ENCODE measurements at places on chromosomes 6 and 20. TPM values are rescaled to one million over a fixed set of nuclear protein-coding genes. Genes with fewer than 3 reads are reported as not detected.

DNA sequence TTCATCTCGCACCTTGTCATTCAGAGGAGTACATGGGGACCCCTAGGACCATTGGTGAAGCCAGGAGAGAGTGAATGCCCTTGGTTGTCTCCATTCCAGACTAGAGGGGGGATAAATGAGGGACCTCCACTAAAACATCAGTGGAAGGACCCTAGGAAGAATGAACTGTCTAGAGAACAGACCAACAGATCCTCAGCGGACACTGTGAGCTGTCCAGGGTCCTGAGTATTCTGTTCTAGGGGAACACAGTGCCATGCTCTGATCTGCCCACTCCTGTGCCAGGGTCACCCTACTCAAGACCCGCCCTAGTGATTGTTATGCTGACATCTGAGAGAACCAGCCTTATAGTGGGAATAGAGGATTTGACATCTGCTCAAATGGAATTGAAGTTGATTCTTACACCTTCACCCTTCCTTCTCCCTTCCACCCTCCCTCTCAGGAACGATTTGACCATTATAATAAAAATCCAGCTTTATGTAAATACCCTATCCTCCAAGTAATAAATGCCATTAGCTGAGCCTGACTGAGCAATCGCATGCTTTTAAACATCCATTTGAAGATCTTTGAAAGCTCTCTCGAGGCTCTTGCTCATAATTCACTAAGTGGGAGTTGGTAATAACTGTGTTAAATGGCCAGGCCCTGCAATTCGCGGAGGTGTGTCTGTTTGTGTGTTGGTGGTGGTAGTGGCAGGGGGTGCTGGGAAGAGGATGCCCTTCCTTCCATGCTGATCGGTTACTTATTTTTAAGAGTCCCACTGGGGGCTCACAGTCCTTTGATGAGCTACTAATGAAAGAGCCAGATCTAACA is 43.6 kb upstream of the SLC32A1 start:
- H3K36me3 ChIP-seq = no peaks in the 10 kb centered on the region
- H3K27ac ChIP-seq = no peak overlapping the region
- no peaks in the 10 kb centered on the region for H3K4me1 ChIP-seq
- H3K27me3 ChIP-seq = peaks cover 23% of the 10 kb centered on the region

- H3K36me3 ChIP-seq = peaks cover 65% of the 10 kb centered on the region
- peaks cover 27% of the 10 kb centered on the region for H3K4me1 ChIP-seq
- no peak overlapping the region for H3K27ac ChIP-seq
- no peaks in the 10 kb centered on the region for H3K27me3 ChIP-seq
Observed at GRCh38 chr20:17972121-17972520, 3.3 kb downstream of the MGME1 start.

DNA sequence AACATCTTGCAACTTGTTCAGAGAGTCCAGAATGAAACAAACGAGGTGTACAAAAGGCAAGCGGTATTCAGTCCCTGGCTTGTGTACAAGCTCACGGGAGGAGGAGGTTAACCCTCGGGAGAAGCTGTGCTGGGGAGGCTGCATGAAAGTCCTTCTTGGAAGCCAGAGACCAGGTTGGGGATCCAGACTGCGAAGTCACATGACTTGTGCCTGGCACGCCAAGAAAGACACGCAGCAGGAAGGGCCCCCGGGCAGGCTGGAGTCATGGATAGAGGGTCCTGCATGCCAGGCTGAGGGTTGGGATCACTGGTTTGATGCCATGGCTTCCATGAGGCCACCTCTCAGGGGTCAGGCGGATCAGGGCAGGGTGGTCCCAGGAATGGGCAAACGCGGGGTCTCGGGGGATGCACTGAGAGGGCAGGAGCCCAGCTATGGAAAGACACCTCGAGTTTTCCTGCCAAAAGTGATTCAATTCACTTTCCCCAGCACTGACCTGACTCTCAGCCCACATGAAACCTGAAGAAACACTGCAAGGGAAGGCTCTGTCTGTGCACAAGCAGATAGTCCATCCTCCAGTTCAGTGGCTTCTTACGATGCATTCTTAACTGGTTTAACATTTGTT is 79.4 kb downstream of the DLL1 start:
- H3K4me3 ChIP-seq = no peak overlapping the region
- H3K27me3 ChIP-seq = peaks cover 1% of the 10 kb centered on the region
- no peaks in the 10 kb centered on the region for H3K36me3 ChIP-seq
- H3K27ac ChIP-seq = no peak overlapping the region
- no peak for DNase-seq
- H3K4me1 ChIP-seq = no peaks in the 10 kb centered on the region

DNA sequence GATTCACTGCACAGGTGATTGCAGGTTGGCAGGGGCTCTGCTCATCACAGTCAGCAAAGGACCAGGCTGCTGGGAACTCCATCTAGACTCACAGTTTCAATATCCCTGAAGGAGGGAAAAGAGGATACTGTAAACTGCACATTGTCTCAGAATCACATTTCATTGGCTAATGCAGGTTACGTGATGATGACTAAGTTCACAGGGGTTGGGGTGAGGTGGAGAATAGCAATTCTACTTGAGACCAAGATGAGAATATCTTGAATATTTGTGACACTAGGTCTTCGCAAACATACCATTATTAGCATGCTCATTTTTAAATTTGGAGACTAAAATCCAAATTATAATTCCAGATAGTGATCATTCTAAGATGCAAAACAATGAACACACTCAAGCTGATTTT is 208.5 kb upstream of the CITED2 start:
- H3K36me3 ChIP-seq = no peaks in the 10 kb centered on the region
- H3K27ac ChIP-seq = no peak overlapping the region
- H3K4me3 ChIP-seq = no peak overlapping the region
- peaks cover 18% of the 10 kb centered on the region for H3K4me1 ChIP-seq
- DNase-seq = no peak
- peaks cover 13% of the 10 kb centered on the region for H3K27me3 ChIP-seq

- H3K27me3 ChIP-seq = peaks cover 2% of the 10 kb centered on the region
- H3K4me3 ChIP-seq = no peak overlapping the region
- no peak overlapping the region for H3K27ac ChIP-seq
- DNase-seq = no peak
Observed at GRCh38 chr6:126302191-126302590, 37.7 kb upstream of the CENPW start.

DNA sequence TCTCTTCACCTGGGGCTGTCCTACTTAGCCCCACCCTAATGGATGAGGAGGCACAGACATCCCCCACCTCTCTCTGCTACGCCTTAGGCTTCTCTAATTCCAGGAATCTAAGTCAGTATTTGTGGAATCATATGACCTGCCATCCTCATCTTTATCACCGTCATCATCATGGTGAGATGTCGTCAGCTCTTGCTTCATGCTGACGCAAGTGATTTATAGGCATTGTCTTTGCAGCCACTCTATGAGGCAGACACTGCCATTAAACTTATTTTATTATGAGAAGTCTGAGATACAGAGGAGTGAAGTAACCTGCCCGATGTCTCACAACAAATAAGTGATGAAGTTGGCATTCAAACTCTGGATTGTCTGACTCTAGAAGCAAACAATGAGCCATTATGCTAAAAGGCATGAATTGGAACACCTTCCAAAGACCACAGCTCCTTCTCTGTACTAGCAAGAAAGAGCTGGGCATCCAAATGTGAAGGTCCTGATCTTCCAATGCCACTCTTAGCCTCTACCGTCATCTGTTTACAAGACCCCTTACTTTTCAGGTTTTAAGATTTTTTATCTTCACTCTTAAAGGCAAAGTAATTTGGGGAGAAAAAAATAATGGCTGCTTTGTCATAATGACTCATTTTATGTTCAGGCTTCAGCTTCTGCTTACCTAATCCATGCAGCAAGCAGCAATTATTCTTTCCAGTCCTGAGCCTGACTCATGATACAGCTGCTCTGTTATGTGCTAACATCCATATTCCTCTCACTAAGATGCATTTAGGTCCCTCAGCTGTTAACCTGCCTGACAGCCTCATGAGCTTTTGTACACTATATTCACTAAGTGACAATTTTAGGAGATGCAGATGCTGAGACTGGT is 113.7 kb upstream of the BCLAF1 start:
- H3K27ac ChIP-seq = no peak overlapping the region
- no peaks in the 10 kb centered on the region for H3K36me3 ChIP-seq
- H3K27me3 ChIP-seq = peaks cover 6% of the 10 kb centered on the region
- DNase-seq = no peak
- H3K4me1 ChIP-seq = no peaks in the 10 kb centered on the region
- H3K4me3 ChIP-seq = no peak overlapping the region

- H3K27ac ChIP-seq = no peak overlapping the region
- no peak for DNase-seq
- no peaks in the 10 kb centered on the region for H3K36me3 ChIP-seq
- H3K27me3 ChIP-seq = no peaks in the 10 kb centered on the region
- H3K4me1 ChIP-seq = no peaks in the 10 kb centered on the region
Observed at GRCh38 chr6:84862843-84863242, 98.4 kb upstream of the TBX18 start.

The TMEM74B gene
- 2.2 TPM for total RNA-seq

- peak; percentile 85 for DNase-seq
- H3K27me3 ChIP-seq = no peaks in the 10 kb centered on the region
- H3K36me3 ChIP-seq = peaks cover 7% of the 10 kb centered on the region
- H3K4me1 ChIP-seq = peaks cover 19% of the 10 kb centered on the region
- H3K27ac ChIP-seq = peak overlapping the region; percentile 99
Observed at GRCh38 chr6:27873021-27873940, 38.9 kb downstream of the OR2B2 start.

- H3K4me3 ChIP-seq = no peak overlapping the region
- H3K27ac ChIP-seq = no peak overlapping the region
- DNase-seq = no peak
- no peaks in the 10 kb centered on the region for H3K36me3 ChIP-seq
Observed at GRCh38 chr6:90790058-90790457, 203.2 kb upstream of the MAP3K7 start.

GRCh38 chr6:115863211-115863610 is 197.5 kb downstream of the FRK start:
- DNase-seq = no peak
- no peaks in the 10 kb centered on the region for H3K36me3 ChIP-seq
- H3K4me3 ChIP-seq = no peak overlapping the region
- H3K27me3 ChIP-seq = no peaks in the 10 kb centered on the region

DNA sequence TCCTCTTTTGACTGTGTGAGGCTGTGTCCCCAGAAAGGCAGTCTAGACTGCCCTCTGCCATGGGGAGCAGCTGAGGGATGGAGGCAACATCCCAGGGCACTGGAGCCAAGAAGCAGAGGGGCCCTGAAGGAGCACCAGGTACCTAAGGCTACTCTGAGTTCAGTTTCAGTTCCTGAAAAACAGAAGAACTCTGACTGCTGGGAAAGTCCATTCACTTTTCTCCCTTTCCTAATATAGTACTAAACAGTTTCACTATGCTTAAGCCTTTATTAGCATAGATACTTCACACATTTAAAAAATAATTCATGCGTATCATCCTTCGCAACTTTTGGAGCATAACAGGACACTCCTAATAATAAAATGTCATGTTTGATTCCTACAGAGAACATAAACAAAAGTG is 130.0 kb downstream of the FOXC1 start:
- H3K4me3 ChIP-seq = no peak overlapping the region
- no peak for DNase-seq
- peaks cover 5% of the 10 kb centered on the region for H3K36me3 ChIP-seq
- no peak overlapping the region for H3K27ac ChIP-seq
- no peaks in the 10 kb centered on the region for H3K4me1 ChIP-seq

The FAM83B gene
- not detected for total RNA-seq

The SLPI gene
- total RNA-seq = not detected

The THBD gene
- not detected for total RNA-seq

The TDRD6 gene
- not detected for total RNA-seq

- peaks cover 4% of the 10 kb centered on the region for H3K4me1 ChIP-seq
- H3K36me3 ChIP-seq = no peaks in the 10 kb centered on the region
- peaks cover 3% of the 10 kb centered on the region for H3K27me3 ChIP-seq
- no peak overlapping the region for H3K27ac ChIP-seq
- no peak for DNase-seq
Observed at GRCh38 chr6:104527311-104527710, 332.4 kb downstream of the HACE1 start.

- peaks cover 49% of the 10 kb centered on the region for H3K4me1 ChIP-seq
- peak; percentile 97 for DNase-seq
- peak overlapping the region; percentile 2 for H3K4me3 ChIP-seq
- H3K27me3 ChIP-seq = no peaks in the 10 kb centered on the region
- no peak overlapping the region for H3K27ac ChIP-seq
- H3K36me3 ChIP-seq = no peaks in the 10 kb centered on the region
Observed at GRCh38 chr6:45710304-45710821, 305.3 kb downstream of the CLIC5 start.

The IGF2R gene
- 81.7 TPM for total RNA-seq

DNA sequence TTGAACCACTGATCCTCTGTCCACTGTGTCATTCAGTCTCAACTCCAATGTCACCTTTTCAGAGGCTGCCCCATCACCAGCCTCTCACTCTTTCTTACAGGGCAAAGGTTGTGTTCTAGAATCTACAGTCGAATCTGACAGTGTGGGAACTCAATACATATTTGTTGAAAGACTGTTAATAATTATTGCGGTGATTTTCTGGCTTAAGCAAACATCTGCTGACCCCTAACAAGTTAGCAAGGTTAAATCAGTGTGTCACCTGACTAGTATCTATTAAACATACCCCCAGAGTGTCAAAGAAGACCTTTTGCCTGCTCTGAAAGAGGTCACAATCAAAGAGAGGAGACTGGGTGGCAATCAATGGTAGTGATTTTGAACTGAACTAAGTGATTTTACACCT is 41.9 kb downstream of the ELOVL2 start:
- peaks cover 10% of the 10 kb centered on the region for H3K27me3 ChIP-seq
- H3K4me1 ChIP-seq = no peaks in the 10 kb centered on the region
- DNase-seq = no peak
- H3K27ac ChIP-seq = no peak overlapping the region

- no peak overlapping the region for H3K27ac ChIP-seq
- no peaks in the 10 kb centered on the region for H3K4me1 ChIP-seq
- no peak for DNase-seq
- no peak overlapping the region for H3K4me3 ChIP-seq
- no peaks in the 10 kb centered on the region for H3K27me3 ChIP-seq
Observed at GRCh38 chr6:72913797-72914196, 291.9 kb downstream of the KCNQ5 start.

DNA sequence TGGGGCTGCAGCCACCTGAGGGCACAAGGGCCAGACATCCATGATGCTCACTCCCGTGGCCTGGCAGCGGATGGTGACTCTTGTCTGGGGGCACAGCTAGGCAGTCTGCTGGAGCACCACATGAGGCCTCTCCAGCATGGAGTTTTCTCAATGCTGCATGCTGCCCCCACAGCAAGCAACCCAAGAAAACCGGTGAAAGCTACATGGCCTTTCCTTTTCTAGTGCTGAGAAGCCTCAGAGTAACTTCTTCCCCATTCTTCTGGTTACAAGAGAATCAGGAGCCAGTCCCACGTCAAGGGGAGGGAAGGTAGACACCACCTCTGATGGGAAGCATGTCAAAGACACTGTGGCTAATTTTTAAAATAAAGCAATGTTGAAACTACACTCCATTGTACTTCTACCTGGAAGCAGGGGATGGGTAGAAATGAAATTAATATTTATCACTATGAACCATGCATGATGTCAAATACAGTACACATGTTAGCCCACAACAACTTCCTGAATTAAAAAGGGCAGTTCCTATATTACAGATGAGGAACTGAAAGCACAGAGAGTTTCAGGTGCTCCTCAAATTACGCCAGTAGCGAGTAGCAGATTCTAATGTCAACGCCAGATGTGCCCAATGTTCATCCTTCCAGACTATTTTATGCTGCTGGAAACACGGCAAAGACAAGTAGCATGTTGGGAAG is 101.5 kb downstream of the LAMP5 start:
- no peak overlapping the region for H3K4me3 ChIP-seq
- H3K4me1 ChIP-seq = no peaks in the 10 kb centered on the region
- H3K27ac ChIP-seq = no peak overlapping the region
- no peaks in the 10 kb centered on the region for H3K36me3 ChIP-seq
- DNase-seq = no peak

- peaks cover 2% of the 10 kb centered on the region for H3K4me1 ChIP-seq
- no peaks in the 10 kb centered on the region for H3K27me3 ChIP-seq
- no peak for DNase-seq
- H3K36me3 ChIP-seq = no peaks in the 10 kb centered on the region
- H3K4me3 ChIP-seq = no peak overlapping the region
Observed at GRCh38 chr6:148884461-148884860, 137.6 kb downstream of the UST start.

All from activated CD8-positive, alpha-beta T cell treated with anti-CD3 and anti-CD28 coated beads for 36 hours (primary cell).